GM23248 (cell line): ENCODE measurements at places on chromosomes 6 and 20.

GRCh38 chr6:89360415-89360999, 8.0 kb upstream of the UBE2J1 start:
- H3K4me3 ChIP-seq = no peak overlapping the region
- peak; percentile 78 for DNase-seq
- no peaks in the 10 kb centered on the region for H3K27me3 ChIP-seq

GRCh38 chr6:32224696-32225095, 829 bp upstream of the NOTCH4 start:
- H3K36me3 ChIP-seq = no peaks in the 10 kb centered on the region
- no peak overlapping the region for H3K27ac ChIP-seq
- H3K4me3 ChIP-seq = no peak overlapping the region
- H3K4me1 ChIP-seq = no peaks in the 10 kb centered on the region
- no peaks in the 10 kb centered on the region for H3K27me3 ChIP-seq

DNA sequence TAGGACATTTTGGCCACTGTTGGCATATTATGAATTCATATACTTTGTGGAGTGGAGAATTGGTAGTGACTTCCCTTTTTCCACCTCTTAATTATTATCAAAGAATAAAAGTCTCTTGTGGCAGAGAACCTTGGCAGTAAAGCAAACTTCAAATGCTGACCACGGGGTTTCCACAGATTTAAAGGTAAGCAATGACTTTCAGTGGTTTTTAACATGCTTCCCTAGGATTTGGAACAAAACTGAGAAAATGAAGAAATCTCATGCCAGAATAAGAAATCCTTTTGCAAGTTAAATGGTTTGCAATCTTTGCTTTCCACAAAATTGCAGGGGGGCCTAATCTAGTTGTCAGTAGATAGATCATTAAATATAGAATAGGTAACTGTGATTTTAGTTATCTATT, 2.0 kb upstream of the SDC4 start:
- no peak overlapping the region for H3K27ac ChIP-seq
- peaks cover 14% of the 10 kb centered on the region for H3K4me1 ChIP-seq
- H3K36me3 ChIP-seq = 0 out of 2 replicates have a peak, but pooled peaks cover 2% of the 10 kb centered on the region
- DNase-seq = no peak
- H3K4me3 ChIP-seq = no peak overlapping the region

DNA sequence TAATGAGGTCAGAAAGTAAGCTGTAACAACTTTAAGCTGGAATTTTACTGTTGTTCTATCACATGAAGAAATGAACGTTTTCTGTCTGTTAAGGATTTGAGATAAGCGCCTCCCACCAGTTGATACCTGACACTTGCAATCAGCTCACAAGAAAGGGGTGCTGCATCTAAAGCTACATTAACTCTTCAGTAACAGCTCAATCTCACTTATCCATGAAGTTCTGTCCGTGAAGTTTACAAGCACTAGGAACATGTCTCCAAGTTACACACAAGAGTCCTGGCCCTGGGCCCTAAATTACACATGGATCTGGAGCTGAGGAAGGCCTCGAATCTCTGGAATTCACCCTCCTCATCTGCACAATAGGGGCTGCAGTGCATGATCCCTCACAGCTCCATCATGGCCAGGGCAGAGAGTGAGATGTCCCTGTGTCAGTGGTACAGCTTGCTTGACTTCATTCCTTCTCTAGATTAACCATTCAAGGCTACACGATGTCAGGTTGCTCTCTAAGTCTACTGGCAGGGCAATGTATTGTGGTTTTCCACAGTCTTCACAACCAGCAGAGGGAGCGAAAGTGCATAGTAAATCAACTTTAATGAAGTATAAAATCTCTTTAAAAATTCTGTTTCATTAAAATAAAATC, 182.4 kb upstream of the MCHR2 start:
- H3K27ac ChIP-seq = peak overlapping the region; percentile 85
- H3K4me1 ChIP-seq = peaks cover 44% of the 10 kb centered on the region
- H3K4me3 ChIP-seq = peak overlapping the region; percentile 12; the same call in 1 of the 2 replicates
- DNase-seq = peak; percentile 82
- H3K36me3 ChIP-seq = no peaks in the 10 kb centered on the region

DNA sequence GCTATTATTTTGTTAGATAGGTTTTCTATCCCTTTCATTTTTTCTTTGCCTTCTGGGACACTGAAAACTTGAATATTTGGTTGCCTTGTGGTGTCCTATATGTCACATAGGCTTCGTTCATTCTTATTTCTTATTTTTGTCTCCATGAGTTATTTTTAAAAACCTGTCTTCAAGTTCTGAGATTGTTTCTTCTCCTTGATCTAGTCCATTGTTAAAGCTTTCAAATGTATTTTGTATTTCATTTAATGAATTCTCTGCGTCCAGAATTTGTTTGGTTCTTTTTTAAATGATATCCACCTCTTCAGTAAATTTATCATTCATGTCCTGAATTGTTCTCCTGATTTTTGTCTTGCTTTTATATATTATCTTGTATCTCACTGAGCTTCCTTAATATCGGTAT, 243.2 kb upstream of the BMP2 start:
- H3K36me3 ChIP-seq = no peaks in the 10 kb centered on the region
- no peak for DNase-seq
- H3K27me3 ChIP-seq = peaks cover 16% of the 10 kb centered on the region; the same call in 1 of the 2 replicates
- H3K4me3 ChIP-seq = no peak overlapping the region
- H3K4me1 ChIP-seq = no peaks in the 10 kb centered on the region

- H3K36me3 ChIP-seq = peaks cover 6% of the 10 kb centered on the region; the same call in 1 of the 2 replicates
- peaks cover 13% of the 10 kb centered on the region for H3K4me1 ChIP-seq
- peak; percentile 90 for DNase-seq
- H3K27ac ChIP-seq = peak overlapping the region; percentile 42
These were observed 37.0 kb downstream of the NDUFAF5 start for GRCh38 chr20:13821876-13822275.

DNA sequence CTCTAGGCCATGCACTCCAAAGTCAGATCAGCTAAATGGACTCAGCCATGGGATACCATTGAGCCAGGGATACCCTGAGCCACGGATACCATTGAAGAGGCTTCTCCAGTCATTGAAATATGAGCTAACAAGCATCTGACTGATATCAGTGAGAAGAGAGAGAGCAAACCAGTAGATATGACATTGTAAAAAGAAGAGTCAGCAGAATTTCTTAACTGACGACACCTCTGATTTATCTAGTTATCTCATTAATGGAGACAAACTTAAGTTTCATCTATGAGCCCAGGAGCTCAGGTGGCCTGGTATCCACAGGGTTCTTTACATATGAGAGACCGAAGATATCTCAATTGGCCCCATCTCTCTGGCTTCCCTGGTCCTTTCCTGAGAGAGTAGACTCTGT, 140.6 kb downstream of the TBC1D7 start:
- peaks cover 13% of the 10 kb centered on the region; the same call in 1 of the 2 replicates for H3K27me3 ChIP-seq
- no peaks in the 10 kb centered on the region for H3K4me1 ChIP-seq
- no peak overlapping the region for H3K27ac ChIP-seq
- H3K36me3 ChIP-seq = no peaks in the 10 kb centered on the region

- H3K4me1 ChIP-seq = peaks cover 15% of the 10 kb centered on the region
- no peak overlapping the region for H3K4me3 ChIP-seq
- no peaks in the 10 kb centered on the region for H3K36me3 ChIP-seq
- H3K27ac ChIP-seq = no peak overlapping the region
- DNase-seq = peak; percentile 68
- H3K27me3 ChIP-seq = no peaks in the 10 kb centered on the region
These were observed 278.5 kb upstream of the MAN1A1 start for GRCh38 chr6:119627908-119628669.

- peak; percentile 20 for DNase-seq
- H3K27ac ChIP-seq = no peak overlapping the region
- no peaks in the 10 kb centered on the region for H3K36me3 ChIP-seq
- no peaks in the 10 kb centered on the region for H3K27me3 ChIP-seq
- no peaks in the 10 kb centered on the region for H3K4me1 ChIP-seq
These were observed 289.7 kb downstream of the HTR1B start for GRCh38 chr6:77173472-77174074.

GRCh38 chr6:136968837-136969236, 46.7 kb downstream of the SLC35D3 start:
- DNase-seq = no peak
- H3K4me3 ChIP-seq = no peak overlapping the region
- H3K27me3 ChIP-seq = no peaks in the 10 kb centered on the region
- no peaks in the 10 kb centered on the region for H3K4me1 ChIP-seq
- H3K36me3 ChIP-seq = no peaks in the 10 kb centered on the region

DNA sequence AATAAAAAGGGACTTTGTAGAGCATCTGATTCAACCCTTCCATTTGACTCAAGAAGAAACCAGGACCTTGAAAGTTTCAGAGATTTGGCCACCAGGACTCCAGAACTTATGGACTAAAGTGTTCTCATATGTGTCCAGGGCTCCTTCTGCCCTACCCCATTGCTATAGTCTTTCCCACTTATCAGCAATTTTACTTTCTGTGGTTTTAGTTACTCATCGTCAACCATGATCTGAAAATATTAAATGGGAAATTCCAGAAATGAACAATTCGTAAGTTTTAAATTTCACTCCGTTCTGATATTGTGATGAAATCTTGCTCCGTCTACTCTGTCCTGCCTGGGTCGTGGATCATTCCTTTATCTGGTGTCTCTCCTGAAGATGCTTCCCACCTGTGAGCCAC, 259.8 kb downstream of the PHACTR1 start:
- no peak overlapping the region for H3K4me3 ChIP-seq
- DNase-seq = no peak
- no peaks in the 10 kb centered on the region for H3K27me3 ChIP-seq
- no peaks in the 10 kb centered on the region for H3K36me3 ChIP-seq

DNA sequence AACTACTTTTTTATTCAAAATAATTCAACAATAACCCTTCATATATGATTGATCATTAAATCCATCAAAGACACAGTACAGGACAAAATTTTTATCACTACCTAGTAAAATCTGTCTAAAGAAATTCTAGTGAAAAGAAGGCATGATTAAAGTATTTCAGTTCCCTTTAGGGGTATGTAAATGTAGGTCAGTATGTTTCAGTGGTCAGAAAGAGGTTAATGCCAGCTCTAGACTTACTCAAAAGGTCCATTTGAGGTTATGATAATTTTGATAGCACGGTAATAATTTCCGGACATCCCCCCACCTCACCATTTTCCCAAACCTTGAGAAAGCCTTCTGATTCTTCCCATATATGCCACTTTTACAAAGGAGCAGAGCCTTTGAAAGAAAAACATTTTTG, 193.5 kb upstream of the ID4 start:
- no peaks in the 10 kb centered on the region for H3K4me1 ChIP-seq
- H3K36me3 ChIP-seq = no peaks in the 10 kb centered on the region
- H3K27me3 ChIP-seq = no peaks in the 10 kb centered on the region
- H3K4me3 ChIP-seq = no peak overlapping the region

DNA sequence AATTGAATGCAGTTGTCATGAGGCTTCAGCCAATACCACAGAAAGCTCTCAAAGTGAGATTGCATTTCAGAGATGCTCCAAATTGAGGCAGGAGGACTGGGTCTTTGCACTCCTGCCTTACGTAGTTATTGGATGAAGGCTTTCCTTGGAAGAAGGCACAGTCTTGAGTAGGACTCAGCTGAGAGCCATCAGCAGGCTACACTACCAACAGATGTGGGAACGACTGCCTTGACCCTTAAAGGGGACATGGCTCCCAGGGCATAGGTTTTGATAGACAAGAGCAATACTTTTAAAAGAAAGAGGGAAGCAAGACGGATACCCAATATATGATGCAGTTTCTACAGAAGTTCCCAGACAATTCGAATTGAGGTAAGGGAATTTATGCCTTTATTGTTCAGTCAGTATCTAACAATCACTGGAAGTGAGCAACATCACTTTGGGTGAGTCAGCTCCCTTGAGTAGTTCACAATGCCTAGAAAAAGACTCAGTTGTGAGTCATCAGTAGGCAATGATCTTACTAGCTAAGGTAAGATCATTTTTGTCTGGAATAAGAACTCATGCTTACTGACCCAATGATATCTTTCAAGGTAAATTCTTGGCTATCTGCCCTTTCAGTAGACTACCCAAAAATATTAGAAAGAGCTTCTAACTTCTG, 390.8 kb downstream of the GJA1 start:
- H3K27me3 ChIP-seq = no peaks in the 10 kb centered on the region
- peak overlapping the region; percentile 40 for H3K27ac ChIP-seq
- no peaks in the 10 kb centered on the region for H3K36me3 ChIP-seq
